ENCODE measurements at places on chromosomes 2 and 18. TPM values are rescaled to one million over a fixed set of nuclear protein-coding genes. Genes with fewer than 3 reads are reported as not detected.

MAT2A gene
- total RNA-seq = 75.9 TPM

SCYGR4 gene
- not detected for total RNA-seq

QPCT gene
- 21.2 TPM for total RNA-seq

EN1 gene
- total RNA-seq = not detected

TDRD15 gene
- total RNA-seq = not detected

PMAIP1 gene
- 45.5 TPM for total RNA-seq

MATN3 gene
- 0.85 TPM for total RNA-seq

SERPINB12 gene
- 0.48 TPM for total RNA-seq

TEX44 gene
- total RNA-seq = not detected

CHMP3 gene
- total RNA-seq = 62.2 TPM

CCDC150 gene
- total RNA-seq = 4.6 TPM

RFTN2 gene
- total RNA-seq = not detected

IL1R2 gene
- not detected for total RNA-seq

TUBA4B gene
- total RNA-seq = not detected

LIPG gene
- total RNA-seq = 36.9 TPM

MYO5B gene
- 62.7 TPM for total RNA-seq

SPP2 gene
- not detected for total RNA-seq

PROKR1 gene
- not detected for total RNA-seq

PDCD1 gene
- 0.24 TPM for total RNA-seq

BOLL gene
- not detected for total RNA-seq

SRD5A2 gene
- not detected for total RNA-seq

FEV gene
- total RNA-seq = not detected

HAUS1 gene
- total RNA-seq = 27.1 TPM

NGEF gene
- 0.96 TPM for total RNA-seq

ESPNL gene
- total RNA-seq = not detected

C1D gene
- 34.7 TPM for total RNA-seq

SAG gene
- not detected for total RNA-seq

IL36RN gene
- total RNA-seq = 8.4 TPM

C1QL2 gene
- total RNA-seq = not detected

NOL4 gene
- total RNA-seq = under 0.01 TPM

GKN2 gene
- not detected for total RNA-seq

FAM124B gene
- 0.21 TPM for total RNA-seq

SCN1A gene
- total RNA-seq = not detected

MAP3K19 gene
- total RNA-seq = not detected

NEU2 gene
- not detected for total RNA-seq

FMNL2 gene
- total RNA-seq = 28.3 TPM

DSG3 gene
- total RNA-seq = 215 TPM

PLCL1 gene
- total RNA-seq = not detected

CEBPZOS gene
- 7.2 TPM for total RNA-seq

ACTG2 gene
- not detected for total RNA-seq

RAPGEF4 gene
- 1.4 TPM for total RNA-seq

DYTN gene
- total RNA-seq = not detected

KLHL41 gene
- 0.24 TPM for total RNA-seq

FSHR gene
- not detected for total RNA-seq

NAT8 gene
- not detected for total RNA-seq

SERPINB4 gene
- total RNA-seq = 10.8 TPM

EFEMP1 gene
- total RNA-seq = 188 TPM

SNTG2 gene
- total RNA-seq = not detected

OXER1 gene
- not detected for total RNA-seq

EHBP1 gene
- total RNA-seq = 102 TPM

NAB1 gene
- total RNA-seq = 110 TPM

ADD2 gene
- total RNA-seq = not detected

ALPP gene
- total RNA-seq = not detected

DLGAP1 gene
- 0.72 TPM for total RNA-seq

MFSD2B gene
- not detected for total RNA-seq

SERPINB7 gene
- total RNA-seq = 53.0 TPM

NCKAP5 gene
- total RNA-seq = 0.43 TPM

ELAC1 gene
- total RNA-seq = 3.8 TPM

DNAH7 gene
- total RNA-seq = under 0.01 TPM

All from tracheal epithelial cell (primary cell).